ENCODE measurements at places on chromosomes 2 and 18.
A peak's percentile ranks its signal among the peaks of the same experiment; 100 is the strongest.

- DNase-seq, result no peak
Observed at GRCh38 chr2:221100467-221101089, 471.5 kb downstream of the EPHA4 start.

GRCh38 chr2:53903011-53903410 lies 43.2 kb upstream of the GPR75 start:
- no peak for DNase-seq

DNA sequence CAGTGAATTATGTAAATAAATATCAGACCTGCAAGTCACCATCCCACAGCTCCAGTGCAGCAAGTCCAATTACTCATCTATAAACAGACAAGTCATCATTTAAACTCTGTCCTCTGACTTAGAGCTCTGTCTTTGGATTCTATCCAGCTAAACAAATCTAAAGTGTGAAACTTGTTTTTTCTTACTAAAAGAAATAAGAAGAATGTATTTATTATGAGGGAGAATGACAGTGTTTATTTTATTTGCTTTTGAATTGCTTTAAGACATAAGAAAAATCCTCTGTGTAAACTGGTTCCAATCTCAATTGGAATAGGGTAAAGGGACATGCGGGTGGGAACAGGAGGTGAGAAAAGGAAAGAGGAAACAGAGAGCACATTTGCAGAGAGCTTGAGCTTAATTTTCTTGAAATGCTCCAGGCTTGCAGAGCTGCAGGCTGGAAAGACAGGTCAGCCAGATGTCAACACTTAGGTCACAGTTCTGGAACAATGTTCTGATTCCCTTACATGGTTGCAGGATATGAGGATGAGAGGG lies 355.8 kb downstream of the MEIS1 start:
- no peak for DNase-seq

GRCh38 chr18:54269893-54270844 lies 852 bp downstream of the POLI start:
- no peak for DNase-seq

GRCh38 chr2:239694487-239694886 lies 293.7 kb upstream of the HDAC4 start:
- DNase-seq, result peak; percentile 24

- no peak for DNase-seq
Observed at GRCh38 chr2:9094117-9094516, 90.6 kb upstream of the MBOAT2 start.

DNA sequence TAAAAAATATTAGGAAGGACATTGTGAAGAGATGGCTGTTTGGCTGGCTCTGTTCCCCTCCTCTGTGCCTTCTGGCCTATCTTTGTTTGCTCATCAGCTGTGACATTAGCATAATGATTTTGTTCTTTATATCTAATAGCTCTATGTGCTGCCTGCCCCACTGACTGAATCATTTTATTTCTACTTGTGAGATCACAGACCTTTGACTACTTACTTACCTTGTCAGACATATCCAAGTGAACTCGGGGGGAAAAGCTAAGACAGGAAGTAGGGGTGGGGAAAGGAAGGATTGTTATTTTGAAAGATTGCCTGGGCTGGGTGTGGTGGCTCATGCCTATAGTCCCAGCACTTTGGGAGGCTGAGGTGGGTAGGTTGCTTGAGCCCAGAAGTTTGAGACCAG lies 104.2 kb downstream of the ASAP2 start:
- no peak for DNase-seq

- DNase-seq, result no peak
Observed at GRCh38 chr2:101300164-101300563, 8.3 kb downstream of the RNF149 start.

- DNase-seq, result no peak
Observed at GRCh38 chr18:34631093-34631966, 78.8 kb upstream of the DTNA start.

GRCh38 chr2:218082586-218083351 lies 13.7 kb downstream of the RUFY4 start:
- DNase-seq, result no peak

- peak; percentile 54 for DNase-seq
Observed at GRCh38 chr2:239175181-239175580, 225.6 kb downstream of the HDAC4 start.

- no peak for DNase-seq
Observed at GRCh38 chr2:239660390-239661230, 259.8 kb upstream of the HDAC4 start.

- no peak for DNase-seq
Observed at GRCh38 chr2:68432696-68433658, 34.1 kb downstream of the FBXO48 start.

GRCh38 chr2:139099721-139100120 lies 319.5 kb upstream of the NXPH2 start:
- no peak for DNase-seq

DNA sequence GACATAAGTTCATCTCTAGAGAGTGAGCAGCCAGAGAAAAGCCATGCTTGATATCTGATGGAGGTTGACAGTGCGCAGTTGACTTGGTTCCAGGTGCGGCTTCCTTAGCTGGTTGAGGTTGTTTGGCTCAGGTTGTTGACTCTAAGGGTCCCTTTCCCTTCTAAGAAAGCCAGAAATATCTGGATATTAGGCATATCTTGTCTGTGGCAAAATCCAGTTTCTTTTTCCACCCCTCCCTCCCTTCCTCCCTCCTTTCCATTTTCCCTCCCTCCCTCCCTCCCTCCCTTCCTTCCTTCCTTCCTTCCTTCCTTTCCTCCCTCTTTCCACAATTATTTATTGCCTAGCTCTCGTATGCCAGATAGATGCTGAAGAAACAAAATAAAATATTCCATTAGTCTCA lies 82.6 kb upstream of the TNP1 start:
- DNase-seq, result no peak

- DNase-seq, result no peak
Observed at GRCh38 chr18:75500545-75500944, 73.0 kb upstream of the SMIM21 start.

DNA sequence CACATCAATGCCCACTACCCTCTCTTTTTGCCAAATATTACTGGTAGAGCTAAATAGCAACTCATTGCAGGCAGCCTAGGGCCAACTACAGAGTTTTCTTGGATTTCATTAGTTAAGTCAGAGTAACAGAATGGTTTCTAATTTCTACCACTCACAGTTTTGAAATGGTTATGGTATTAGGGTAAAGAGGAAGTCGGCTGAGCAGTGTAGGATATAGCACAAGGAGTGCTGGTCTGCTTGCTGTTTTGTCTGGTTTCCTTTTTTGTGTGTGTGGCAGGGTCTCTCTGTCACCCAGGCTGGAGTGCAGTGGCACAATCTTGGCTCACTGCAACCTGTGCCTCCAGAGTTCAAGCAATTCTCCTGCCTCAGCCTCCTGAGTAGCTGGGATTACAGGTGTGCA lies 289.2 kb upstream of the CCDC68 start:
- DNase-seq, result no peak

DNA sequence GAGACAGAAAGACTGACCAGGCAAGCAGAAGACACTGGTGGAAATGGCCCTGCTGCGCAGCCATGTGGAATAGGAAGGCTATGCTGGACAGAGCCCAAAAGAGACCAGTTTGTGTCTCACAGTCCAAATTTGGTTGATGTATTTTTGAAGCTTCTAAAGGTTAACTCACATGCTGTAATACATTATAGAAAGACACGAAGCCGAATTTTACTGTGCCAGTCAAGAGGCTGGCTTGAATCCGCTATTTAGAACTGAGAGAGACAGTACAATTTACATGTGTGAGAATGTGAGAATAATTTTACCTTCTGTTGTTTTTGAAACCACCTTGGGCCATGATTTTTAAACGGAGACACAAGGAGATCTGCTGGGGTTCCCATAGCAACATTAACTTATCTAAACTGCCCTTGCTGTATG lies 113.6 kb downstream of the METTL8 start:
- DNase-seq, result no peak

- no peak for DNase-seq
Observed at GRCh38 chr2:175001566-175001965, 3.6 kb downstream of the CHN1 start.

DNA sequence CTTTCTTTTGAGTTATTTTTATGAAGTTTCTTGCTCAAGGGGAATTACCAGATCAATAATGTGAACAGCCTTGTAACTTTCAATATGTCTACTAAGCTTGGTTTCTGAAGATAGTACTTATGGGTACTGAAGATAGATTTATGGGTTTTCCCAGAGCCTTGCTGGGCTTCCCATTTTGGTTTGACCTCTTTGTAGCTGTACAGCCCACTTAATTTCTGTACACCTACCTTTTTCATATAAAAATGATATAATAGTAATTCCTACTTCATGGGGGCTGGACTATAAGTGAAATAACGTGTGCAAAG lies 22.2 kb downstream of the IL1R2 start:
- DNase-seq, result no peak

- DNase-seq, result no peak
Observed at GRCh38 chr2:240224676-240225075, 84.2 kb upstream of the OTOS start.

- DNase-seq, result no peak
Observed at GRCh38 chr2:101310834-101311695, 2.6 kb upstream of the RNF149 start.

GRCh38 chr2:162212366-162212765 lies 30.9 kb downstream of the FAP start:
- DNase-seq, result no peak

- peak; percentile 40 for DNase-seq
Observed at GRCh38 chr18:76691800-76692199, 130.6 kb upstream of the ZNF236 start.

- DNase-seq, result no peak
Observed at GRCh38 chr2:73293534-73294171, at the start of gene EGR4. EGR4 (minus strand) TSS chr2:73293548; CDS start chr2:73293317, 231 bp downstream.

- DNase-seq, result no peak
Observed at GRCh38 chr2:17706845-17707244, 46.8 kb downstream of the SMC6 start.

- DNase-seq, result peak; percentile 40
Observed at GRCh38 chr2:10267036-10267435, 35.7 kb upstream of the HPCAL1 start.

GRCh38 chr2:219350710-219351221 lies 18.2 kb upstream of the RESP18 start:
- no peak for DNase-seq

GRCh38 chr2:47389692-47390091 lies 13.3 kb upstream of the MSH2 start:
- no peak for DNase-seq

DNA sequence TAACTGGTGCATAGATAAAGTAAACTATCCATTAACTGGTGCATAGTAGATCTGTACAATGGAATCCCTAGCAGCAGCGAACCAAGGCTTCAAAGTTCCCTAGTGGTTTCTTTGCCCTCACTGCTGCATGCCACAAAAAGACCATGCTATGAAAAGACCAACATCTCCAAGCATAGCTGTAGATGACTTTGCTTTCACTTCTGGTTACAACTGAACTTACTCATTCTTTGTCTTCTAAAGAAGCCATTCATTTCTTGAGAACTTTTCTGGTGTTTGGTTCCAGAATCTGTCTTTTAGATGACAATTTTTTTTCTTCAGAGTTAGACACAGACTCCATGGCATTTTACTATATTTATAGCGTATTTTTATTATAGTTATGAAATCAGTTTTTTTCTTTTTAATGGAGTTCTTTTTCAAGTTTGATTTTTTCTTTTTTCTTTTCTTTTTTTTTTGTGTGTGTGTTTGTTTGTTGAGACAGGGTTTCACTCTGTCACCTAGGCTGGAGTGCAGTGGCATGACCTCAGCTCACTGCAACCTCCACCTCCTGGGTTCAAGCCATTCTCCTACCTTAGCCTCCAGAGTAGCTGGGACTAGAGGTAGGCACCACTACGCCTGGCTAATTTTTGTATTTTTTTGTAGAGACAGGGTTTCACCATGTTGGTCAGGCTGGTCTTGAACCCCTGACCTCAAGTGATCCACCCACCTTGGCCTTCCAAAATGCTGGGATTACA lies 63.6 kb downstream of the SLC35F5 start:
- DNase-seq, result no peak

DNA sequence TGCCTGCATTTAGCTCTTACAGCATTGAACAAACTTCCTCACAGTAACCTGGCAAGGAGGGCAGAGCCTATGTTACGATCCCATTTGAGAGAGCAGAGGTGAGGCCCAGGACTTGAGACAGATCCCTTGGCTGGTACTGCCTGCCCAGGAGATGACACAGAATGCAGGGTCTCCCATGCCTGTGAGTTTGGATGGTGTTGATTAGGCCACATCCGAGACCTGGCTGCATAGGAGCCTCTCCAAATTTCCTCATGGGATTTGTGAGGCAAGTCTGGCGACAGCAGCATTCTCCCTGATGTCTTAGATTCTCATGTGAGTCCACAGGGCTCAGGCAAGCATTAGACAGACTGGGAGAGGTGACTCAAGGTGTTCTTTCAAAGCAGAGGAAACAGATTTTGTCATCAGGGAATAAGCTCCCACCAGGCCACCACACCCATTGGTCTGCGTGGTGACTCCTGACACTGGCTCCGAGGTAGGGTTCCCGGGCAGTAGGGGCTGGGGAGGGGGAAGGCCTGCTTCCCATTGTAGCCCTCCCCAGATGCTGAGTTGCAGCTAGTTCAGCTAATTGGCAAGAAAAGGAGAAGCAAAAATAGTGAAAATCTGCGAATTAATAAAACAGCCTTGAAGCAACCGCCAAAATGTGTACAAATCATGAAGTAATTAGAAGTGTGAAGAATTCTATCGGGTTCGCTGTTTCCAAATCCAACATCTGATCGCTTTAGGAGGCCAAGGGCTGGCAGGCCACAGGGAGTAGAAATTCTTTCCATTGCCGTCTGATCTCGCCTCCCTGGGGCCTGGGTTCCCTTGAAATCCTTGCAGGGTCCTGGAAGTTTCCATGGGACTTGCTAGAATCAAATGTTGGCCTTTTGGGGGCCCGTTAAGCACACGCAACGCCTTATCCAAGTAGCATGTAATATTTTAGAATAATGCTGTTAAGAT lies 68.0 kb downstream of the MAPK4 start:
- DNase-seq, result no peak

DNA sequence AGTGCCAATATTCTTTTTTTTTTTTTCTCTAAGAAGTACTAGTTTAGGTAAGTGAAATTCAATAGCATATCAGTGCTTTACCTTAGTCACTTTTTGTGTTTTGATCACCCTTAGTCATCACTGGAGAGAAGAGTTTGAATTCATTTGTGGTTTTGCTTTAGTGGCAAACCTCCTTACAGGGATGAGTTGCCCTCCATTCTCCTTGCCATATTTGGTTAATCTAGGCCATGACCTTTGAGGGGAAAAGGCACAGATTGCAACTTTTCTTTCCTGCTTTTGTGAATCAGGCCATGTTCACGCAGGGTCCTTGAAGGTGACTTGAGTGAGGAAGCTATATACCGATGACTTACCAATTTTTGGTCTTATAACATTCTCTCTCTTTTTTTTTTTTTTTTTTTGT lies 34.4 kb downstream of the PLEKHA3 start:
- DNase-seq, result no peak

- DNase-seq, result no peak
Observed at GRCh38 chr2:132549935-132550670, 119.9 kb downstream of the LYPD1 start.

- no peak for DNase-seq
Observed at GRCh38 chr2:214577769-214578168, 166.9 kb downstream of the VWC2L start.
